Muscle of leg (tissue), 16 donors: ENCODE measurements at places on chromosomes 16 and 17.

DNA sequence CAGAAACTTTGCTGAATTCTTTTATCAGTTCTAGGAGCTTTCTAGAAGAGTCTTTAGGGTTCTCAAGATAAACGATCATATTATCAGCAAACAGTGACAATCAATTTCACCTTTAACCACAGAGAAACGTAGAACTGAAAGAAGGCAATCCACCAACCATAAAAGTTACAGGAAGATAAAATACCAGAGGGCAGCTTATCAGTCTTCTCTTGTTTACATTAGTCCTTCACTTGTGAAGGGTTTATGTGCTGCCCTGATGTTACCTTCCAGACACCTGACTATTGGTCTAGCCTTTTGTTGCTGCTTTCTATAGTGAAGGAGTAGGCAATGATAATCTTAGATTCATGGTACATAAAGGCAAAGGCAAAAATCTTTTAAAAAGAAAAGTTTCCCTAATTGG is 73.2 kb upstream of the EFCAB3 start:
- no peak for DNase-seq

- DNase-seq: peak; percentile 57
Measured at GRCh38 chr16:27238016-27238587, 30.5 kb downstream of the NSMCE1 start.

DNA sequence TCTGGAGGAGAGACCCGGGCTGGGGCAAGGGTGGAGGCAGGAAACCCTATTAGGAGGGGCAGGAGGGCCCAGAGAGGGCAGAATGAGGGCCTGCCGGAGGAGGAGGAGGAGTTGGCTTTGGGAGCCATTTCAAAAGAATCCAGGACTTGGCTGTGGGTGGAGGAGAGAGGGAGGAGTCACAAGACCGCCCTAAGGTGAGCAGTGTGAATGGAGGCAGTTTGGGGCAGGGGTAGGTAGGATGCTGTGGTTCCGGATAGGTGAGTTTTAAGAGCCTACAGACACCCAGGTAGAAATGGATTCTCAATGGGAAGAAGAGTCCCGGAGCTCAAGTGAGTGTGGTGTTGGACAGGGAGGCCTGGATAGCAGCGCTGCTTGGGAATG is 80.3 kb downstream of the ARHGAP23 start:
- no peak for DNase-seq

DNA sequence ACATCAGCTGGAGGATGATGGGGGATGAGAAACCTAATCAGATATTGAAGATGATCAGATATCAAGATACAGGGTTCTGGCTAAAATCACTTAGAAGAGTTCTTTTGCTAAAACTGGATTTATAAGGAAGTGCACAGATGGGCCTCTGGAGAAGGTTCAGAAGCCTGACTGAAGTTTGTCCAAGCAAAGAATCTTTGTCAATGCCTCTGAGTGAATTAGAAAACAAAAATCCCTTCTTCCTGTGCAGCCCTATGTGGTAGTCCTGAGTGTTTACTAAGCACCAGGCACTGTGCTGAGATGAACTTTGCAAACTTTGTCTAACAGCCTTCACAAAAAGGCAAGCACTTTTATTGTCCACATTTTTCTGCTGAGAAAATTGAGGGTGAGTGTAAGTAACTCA is 11.4 kb upstream of the CENPV start:
- no peak for DNase-seq

- no peak for DNase-seq
Measured at GRCh38 chr17:79783891-79784290, 5.9 kb downstream of the CBX2 start.

DNA sequence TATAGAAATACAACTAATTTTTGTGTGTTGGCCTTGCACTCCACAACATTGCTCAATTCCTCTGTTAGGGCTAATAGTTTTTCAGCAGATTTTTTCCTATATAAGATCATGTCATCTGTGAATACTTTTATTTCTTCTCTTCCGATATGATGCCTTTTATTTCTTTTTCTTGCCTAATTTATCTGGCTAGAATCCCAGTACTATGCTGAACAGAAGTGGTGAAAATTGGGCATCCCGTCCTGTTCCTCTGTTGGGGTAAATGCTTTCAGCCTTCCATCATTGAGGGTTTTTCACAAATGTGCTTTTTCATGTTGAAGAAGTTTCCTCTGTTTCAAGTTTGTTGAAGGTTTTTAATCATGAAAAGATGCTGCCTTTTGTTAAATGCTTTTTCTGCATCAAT is 22.7 kb upstream of the TNFRSF13B start:
- DNase-seq: no peak

- no peak for DNase-seq
Measured at GRCh38 chr16:65704866-65705265, 583.0 kb upstream of the CDH11 start.

GRCh38 chr16:54270711-54271110 is 15.9 kb downstream of the IRX3 start:
- no peak for DNase-seq

DNA sequence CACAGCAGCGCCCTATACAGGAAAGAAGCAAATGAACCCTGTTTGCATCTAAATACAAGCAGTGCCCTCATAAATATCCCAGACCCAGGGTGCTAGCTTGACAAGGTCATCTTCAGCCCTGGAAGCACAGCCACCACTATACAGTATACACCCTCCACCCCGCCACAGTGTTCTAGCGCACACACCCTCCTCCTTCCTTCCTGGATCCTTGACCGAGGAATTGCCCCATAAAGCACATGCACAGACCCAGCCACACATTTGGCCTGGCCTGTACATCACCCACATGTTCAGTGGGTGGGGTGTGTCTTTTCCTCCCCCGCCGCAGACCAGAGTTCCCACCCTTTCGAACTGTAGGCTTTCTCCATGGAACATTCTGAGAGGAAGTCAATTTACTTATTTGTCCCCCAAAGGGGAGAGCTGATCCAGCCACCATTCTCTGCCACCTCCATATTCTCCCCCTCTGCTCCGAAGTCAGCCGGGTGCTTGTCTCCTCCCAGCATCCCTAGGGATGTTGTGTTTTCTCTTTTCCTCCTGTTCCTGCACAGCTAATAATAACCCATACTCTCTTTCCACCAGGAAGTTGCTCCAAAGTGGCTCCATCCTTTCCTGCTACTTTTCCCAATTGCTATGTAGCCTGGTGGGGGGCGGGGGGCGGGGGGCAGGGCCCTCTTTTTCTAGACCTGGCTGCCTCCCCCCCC is 6.6 kb downstream of the ABI3 start:
- DNase-seq: peak; percentile 40

- peak; percentile 93 for DNase-seq
Measured at GRCh38 chr17:18182978-18183333, 672 bp upstream of the ALKBH5 start.

DNA sequence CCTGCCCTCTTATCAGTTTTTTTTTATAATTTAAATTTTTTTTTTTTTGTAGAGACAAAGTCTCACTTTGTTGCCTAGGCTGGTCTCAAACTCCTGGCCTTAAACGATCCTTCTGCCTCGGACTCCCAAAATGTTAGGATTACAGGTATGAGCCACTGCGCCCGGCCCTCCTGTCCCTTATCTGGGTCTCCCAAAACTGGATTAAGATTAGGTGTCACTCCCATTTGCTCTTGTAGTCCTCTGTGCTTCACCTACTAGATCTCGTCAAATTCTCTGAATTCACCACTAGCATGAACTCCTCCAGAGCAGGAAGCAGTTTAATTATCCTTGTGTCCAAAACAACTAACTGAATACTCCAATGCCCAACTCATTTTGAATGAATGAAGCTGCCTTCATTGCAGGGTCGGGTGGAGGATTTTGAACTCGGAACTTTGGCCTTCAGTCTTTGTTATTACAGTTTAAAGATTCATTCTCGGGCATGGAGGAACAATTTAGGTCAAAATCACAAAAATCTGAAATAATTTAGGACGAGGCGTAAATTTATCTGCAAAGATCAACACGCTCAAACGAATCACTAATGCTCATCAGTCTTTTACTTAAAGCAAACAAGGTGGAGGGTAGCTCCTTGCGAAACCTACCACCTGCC is 802 bp upstream of the ATXN2L start:
- no peak for DNase-seq

DNA sequence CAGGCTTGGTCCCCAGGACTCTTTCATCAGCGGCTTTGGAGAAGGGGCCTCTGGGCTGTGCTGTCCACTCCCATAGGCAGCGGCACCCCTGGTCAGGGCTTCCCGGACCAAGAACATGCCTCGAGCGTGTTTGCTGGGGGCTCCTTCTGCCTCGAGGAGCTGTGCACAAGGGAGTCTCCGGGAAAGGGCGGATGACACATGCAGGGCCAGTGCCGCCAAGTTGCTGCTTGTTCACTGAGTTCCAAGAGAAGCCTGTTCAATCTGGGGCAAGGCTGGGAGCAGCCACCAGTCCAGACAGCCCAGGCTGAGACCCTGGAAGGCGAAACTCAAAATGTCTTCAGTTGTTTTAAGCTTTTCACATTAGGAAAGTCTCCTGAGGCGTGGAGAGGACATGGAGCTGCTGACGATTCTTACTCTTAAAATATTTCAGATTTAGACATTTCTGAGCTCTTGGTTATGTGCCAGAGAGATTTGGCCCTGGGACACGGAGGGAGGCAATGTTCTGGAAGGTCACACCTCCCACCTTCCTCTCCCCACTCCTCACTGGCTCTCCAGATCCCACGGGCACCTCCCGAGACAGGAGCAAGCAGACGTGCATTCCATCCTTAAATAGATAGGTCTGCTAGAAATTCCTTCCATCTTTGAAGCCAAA is 84.5 kb upstream of the ZNF469 start:
- DNase-seq: peak; percentile 64

GRCh38 chr16:61296305-61296704 is 739.9 kb downstream of the CDH8 start:
- no peak for DNase-seq

GRCh38 chr17:28093999-28094716 is 51.7 kb downstream of the NLK start:
- DNase-seq: no peak

GRCh38 chr16:17509194-17509593 is 38.4 kb upstream of the XYLT1 start:
- DNase-seq: peak; percentile 27

DNA sequence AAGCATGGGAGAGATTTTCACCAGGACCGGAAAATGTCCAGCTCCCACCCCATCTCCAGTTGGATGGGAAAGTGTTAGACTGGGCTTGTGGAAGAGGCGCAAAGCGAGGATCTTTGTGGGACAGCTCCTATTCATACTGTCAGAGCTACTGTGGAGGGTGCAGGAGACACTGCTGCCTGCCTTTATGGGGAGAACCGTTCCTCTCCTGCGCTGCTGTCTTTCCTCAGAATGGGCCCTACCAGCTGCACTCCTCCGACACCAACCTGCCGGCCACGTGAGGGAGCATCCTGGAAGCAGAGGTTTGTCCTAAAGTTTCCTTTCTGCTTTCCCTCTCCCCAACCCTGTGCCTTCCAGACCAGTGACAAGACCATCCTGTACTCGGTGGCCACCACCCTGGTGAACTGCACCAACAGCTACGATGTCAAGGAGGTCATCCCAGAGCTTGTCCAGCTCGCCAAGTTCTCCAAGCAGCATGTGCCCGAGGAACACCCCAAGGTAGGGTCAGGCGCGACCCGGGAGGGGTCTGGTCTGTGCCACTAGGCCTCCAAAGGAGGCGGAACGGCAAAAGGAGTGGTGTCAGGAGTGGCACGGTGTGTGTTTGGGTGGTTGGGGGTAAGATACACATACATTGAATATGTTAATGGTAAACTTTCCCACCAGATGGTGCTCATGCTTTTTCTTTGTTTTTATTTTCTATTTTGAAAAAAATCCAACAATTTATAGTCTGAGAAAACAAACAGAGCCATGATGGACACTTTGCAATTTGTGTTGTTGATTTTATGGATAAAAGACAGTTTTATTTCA is 23.0 kb downstream of the SLC35G3 start:
- peak; percentile 14 for DNase-seq

DNA sequence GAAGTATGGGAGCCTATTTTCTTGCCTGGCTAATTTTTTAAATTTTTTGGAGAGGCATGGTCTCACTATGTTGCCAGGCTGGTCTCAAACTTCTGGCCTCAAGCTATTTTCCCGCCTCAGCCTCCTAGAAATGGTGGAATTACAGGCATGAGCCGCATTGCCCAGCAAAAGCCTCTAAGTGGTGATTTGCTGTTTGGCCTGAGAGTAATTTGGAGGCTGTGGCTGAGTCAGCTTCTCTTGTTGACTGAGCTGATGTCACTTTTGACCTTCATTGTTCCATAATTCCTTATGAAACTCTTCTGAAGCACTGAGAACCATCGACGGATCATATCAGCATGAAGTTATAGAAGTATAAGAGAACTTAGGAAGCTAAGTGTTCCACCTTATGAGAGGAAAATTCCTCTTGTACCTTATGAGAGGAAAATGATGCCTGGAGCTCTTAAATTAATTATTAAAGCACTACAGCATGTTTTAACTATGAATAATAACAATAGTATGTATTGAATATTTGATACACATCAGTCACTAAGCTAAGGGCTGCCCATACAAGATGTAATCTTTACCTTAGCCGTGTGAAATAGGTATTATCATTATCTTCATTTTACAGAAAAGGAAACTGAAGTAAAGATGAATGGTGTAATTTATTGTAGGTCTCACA is 220.8 kb upstream of the MON1B start:
- DNase-seq: no peak

- peak; percentile 80 for DNase-seq
Measured at GRCh38 chr17:17641621-17642409, 39.4 kb upstream of the RAI1 start.

DNA sequence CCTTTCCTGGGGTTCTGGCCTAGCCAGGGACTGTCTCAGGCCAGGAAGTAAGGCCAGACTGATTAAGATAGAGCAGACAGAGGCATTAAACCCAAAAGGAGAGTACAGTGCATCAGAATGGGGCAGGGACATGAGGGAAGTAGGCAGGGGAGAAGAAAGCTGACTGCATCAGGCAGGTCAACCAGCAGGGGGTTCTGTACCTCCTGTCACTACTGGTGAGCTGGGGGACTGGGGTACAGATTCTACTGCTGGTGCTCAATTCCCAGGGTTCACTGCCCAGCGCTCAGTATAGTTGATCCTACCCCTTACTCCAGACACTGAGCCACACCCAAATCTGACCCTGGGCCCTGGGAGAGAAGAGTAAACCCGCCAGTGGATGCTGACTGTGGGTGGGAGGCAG is 12.9 kb upstream of the MTMR4 start:
- DNase-seq: no peak

- DNase-seq: peak; percentile 89
Measured at GRCh38 chr16:55678161-55678821, 22.5 kb downstream of the SLC6A2 start.

GRCh38 chr17:73069164-73069770 is 23.2 kb downstream of the SLC39A11 start:
- no peak for DNase-seq
